ENCODE measurements at places on chromosomes 7 and 10.
A peak's percentile ranks its signal among the peaks of the same experiment; 100 is the strongest.

DNA sequence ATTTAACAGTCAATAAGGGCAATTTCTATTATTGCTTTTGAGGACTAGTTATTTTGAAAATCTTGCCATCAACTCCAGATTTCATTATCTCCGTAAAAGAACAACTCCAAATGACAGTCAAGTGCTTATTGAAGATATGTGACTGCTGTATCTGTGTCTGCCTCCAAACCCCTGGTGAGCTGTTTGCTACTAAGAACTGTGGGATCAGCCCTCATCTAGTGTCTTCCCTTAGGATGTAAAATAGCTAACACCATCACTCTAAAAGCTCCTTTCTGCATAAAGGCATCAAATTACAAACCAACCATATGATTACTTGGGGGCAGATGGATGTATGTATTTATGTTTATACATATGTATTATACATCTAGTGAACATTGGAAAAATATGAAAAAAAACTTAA, 70.8 kb upstream of the SLC13A1 start:
- no peak for DNase-seq

DNA sequence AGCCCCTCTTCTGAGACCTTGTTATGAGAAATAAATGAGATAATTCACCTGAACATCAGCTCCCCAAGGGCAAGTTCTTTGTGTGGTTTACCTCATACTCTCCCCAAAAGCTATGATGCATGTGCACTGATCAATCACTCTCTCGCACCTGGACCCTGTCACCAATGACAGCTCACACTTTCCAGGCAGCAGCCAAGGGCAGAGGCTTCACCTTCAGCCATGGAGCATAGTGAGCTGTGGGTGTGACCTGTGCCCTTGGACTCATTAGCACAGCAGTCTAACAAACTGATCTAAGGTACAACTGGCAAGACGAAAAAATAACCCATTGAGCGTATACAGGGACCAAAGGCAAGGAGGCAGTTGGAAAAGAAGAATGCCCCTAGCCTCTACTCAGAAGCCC, 17.0 kb downstream of the PDE1C start:
- DNase-seq, result no peak

- no peak for DNase-seq
These were observed 256.6 kb downstream of the ARHGAP21 start for GRCh38 chr10:24467136-24467535.

DNA sequence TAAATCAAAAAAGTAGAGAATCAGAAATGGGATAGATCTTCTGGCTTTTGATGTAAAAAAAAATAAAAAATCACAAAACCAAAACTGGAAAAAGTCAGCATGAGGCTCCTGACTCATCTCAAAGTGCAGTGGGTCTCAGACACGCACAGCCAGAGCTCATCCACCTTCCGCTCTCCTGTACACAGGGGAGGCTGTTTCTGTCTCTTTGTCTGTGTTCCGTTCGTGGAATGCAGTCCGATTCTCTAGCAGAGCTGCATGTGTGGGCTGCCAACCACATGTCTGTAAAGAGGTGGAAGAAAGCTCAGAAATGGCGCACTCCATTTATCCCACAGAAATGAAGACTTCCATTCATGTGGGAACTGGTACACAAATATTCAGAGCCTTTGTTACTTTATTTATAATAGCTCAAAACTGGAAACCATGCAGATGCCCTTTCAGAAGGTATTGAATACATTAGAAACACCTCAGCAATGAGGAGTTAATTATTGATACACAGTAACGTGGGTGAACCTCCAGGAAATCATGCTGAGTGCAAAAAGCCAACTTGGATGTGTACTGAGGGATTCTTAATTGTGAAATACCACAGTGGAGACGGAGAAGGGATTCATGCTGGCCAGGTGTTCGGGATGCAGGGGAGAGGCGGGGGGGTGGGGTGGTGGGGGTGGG, 123.3 kb downstream of the TRRAP start:
- DNase-seq, result no peak

DNA sequence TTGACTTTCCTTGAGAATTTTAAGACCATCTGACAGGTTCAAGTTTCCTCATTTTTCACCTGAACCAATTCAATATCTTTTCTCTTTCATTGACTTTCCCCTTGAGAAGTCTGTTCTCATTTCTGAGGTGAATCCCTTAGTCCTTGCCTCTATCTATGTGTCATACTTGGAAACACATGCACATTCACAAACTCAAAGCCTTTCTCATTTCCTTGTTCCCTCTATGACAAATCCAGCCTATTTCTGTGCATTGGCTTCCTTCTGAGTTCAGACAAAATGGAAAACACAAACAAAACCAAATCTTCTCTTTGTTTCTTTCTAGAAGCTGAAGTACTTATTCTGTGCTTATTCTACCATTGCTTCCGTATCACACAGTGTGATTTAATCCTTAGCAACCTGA, 13.8 kb downstream of the PTTG1IP2 start:
- DNase-seq, result no peak

- no peak for DNase-seq
These were observed 75.9 kb downstream of the MDFIC start for GRCh38 chr7:114997487-114998404.

- no peak for DNase-seq
These were observed 143.1 kb downstream of the ETV1 start for GRCh38 chr7:13846386-13846785.

DNA sequence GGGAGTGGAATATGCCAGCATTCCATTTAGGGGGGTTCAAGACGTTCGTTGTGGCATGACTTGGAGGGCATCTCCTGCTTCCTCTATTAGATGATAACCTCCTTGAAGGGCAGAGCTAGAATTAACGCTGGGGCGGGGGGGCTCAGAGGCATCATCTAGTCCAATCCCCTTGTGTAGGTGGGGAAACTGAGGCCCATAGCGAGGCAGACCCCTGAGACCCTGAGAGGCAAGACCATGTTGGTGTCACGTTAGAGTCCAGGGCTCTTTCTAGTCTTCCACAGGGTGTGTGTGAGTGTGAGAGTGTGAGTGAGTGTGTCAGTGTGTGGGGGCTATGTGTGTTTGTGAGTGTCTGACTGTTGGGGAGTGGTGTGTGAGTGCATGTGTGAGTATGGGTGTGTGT, 29.3 kb upstream of the NUB1 start:
- no peak for DNase-seq

GRCh38 chr10:10164848-10165247, 852.8 kb upstream of the CELF2 start:
- no peak for DNase-seq

- DNase-seq, result no peak
These were observed 99.2 kb downstream of the PTPRN2 start for GRCh38 chr7:158488181-158488971.

DNA sequence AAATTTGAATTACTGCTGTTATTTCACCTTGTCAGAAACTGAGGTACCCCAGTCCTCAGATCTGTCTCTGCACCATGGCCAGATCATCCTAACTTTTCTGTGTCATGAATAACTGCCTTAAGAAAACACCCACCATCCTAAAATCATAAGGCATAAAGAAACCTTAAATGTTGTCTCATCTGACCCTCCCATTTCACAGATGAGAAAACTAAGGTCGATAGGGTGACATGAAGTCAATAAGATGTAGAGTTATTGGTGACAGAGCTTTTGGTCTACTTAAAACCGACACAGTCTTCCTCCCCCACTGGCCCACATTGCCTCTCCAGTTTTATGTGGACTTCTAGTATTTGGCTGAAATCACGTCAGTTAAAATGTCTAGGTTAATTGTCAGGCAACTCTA, 101.5 kb upstream of the PDCD4 start:
- DNase-seq, result no peak

- DNase-seq, result no peak
These were observed 7.1 kb upstream of the PAX2 start for GRCh38 chr10:100738055-100738827.

DNA sequence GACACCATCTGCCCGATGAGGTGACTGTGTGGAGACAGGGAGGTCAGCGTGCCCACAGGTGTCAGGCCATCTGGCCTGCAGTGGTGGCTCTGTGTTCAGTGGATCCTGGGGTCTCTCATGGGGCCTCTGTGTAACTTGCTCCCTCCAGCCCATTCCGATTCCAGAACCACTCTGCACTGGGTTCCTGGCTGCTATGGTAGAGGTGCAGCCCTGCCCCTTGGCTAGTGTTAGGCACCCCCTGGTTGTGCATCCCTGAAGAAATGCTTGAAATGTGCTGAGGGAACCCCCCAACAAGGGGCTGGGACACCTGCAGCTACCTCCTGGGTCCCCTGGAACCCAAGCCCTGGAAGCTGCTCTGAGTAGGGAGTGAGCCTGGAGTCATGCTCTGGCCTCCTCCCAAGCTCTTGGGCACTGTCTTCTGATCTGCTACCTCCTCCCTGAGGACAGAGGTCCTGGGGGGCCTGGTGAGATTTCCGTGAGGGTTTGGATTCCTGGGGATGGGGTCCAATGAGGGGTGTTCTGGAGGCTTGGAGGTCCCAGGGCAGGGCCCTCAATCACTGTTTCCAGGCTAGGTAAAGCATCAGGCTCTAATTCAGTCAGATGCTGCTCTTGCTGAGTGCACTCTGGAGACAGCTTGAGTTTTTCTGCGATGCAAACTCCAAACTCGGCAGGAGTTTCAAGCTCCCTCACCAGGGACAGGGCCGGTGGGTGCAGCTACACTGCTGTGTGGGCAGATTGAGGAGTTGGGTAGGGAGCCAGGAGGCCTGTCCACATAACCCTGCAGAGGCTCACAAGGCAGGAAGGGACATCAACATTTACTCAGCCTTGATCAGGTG, 27.7 kb downstream of the RAMP3 start:
- no peak for DNase-seq

DNA sequence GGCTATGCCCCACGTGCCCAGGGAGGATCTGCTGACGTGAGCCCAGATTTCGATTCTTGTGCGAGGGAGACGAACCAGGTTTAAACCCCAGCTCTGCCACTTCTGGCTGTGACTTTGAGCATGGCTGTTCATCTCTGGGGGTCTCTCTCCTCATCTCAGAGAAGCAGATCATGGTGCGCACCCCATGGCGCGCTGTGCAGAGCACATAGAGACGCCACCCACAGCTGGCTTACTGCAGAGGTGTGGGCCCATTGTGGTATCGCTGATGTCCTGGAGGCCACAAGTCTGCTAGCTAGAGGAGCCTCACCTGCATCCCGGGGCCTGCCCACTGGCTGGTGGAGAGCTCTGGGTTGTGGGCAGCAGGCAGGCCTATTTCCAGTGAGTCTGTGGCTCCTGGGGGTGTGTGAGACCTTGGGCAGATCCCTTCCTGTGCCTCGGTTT, 140.5 kb downstream of the LHPP start:
- DNase-seq, result no peak

GRCh38 chr10:74330646-74331045, 179.6 kb downstream of the ADK start:
- DNase-seq, result no peak

GRCh38 chr7:70344726-70345125, 746.5 kb downstream of the AUTS2 start:
- no peak for DNase-seq

DNA sequence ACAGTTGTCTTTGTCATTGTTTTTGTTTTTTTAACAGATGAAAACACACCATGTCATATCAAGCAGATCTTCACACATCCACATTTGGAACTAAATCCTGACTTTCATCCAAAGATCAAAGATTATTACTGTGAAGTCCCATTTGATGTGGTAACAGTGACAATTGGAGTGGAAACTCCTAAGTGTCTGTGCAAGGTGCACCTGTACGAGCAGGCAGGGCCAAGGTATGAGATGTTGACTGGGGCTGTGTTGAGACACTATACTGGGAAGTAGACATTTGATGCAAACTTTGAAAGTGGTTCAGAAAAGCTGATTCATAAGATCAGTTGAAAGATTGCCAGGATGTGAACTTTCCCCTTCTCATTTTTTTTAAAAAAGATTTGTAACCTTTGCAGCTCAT, 152.3 kb downstream of the CPED1 start:
- no peak for DNase-seq

DNA sequence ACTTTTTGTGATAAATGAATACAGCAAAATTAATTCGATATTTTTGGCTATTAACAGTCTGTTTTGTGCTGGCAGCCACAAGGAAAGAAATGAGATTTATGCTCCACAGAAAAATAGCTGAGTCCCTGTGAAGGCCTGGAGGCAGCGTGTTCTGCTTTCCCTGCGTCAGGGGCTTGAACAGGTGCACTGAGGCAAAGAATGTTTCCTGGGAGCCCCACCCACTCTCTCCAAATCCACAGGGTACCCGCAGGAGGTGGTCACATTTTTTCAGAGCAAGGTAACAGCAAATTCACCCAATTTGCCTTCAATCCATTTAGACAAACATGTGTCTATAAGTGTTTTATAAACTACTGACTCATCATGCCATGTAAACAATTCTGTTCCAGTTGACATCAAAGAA, 308.1 kb downstream of the TCERG1L start:
- no peak for DNase-seq

DNA sequence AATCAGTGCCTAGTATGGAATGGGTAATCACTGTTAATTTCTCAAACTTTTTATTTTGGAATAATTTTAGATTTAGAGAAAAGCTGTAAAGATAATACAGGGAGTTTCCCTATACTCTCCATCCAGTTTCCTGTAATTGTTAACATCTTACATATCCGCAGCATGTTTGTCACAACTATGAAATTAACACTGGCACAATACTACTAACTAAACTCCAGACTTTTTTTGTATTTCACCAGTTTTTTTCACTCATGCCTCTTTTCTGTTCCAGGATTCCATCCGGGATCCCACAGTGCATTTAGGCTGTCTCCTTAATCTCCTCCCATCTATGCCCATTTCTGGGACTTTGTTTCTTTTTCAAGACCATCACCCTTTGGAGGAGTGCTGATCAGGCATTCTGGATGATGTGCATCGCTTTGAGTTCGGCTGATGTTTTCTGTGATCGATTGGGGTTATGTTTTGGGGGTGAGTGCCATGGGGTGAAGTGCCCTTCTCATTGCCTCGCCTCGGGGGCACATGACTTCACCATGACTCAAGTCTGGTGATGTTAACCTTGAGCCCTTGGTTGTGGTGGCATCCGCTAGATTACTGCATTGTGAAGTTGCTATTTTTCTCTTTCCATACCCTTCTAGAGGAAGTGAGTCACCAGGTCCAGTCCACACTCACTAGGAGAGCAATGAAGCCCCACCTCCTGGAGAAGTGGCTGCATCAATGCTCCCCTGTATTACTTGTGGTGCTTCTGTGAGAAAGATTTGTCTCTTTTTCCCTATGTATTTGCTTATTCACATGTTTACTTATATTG, 43.9 kb upstream of the GRB10 start:
- DNase-seq, result peak; percentile 40

DNA sequence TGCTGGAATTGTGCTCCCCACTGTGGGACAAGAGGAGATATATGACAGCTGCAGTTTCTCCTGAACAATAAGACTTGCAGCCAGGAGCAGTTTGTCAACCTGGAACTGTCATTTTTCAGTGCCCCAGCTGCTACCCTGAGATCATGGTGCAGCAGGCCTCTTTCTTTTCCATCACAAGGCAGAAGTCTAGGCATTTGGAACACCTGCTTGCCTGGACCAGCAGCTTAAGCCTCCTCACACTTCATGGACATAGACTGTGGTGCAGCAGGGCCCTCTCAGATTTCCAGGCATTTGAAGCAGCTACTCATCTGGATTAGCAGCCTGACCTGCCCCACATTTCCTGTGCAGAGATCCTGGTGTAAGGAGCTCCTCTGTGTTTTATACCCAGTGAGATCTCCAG, 450.7 kb upstream of the TEX47 start:
- DNase-seq, result no peak

Measured in stimulated activated CD4-positive, alpha-beta T cell treated with anti-CD3 and anti-CD28 coated beads, TNF-alpha, amount 100 ng/mL, for 48 hours (primary cell).